T-helper 9 cell (primary cell): ENCODE measurements at places on chromosomes 13 and 19.

GRCh38 chr19:33390101-33390907, 16.8 kb downstream of the CEBPG start:
- DNase-seq: no peak

DNA sequence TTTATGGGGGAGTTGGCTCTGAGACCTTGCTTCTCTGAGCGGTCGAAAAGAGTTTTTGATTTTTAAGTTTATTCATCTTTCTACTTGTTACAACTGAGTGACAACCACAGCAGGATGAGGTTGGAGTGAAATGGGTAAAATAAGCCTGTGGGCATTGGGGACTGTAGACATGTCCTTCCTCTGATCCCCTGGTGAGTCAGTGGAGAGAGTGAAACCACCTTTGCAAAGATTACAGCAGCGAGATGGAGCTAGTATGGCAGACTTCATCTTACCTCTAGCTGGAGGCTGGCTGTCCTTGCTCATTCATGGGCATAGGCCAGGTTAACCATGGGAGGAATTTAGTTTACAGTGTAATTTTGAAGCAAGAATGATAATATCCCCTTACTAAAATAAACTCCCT, 30.9 kb upstream of the PSG9 start:
- no peak for DNase-seq

DNA sequence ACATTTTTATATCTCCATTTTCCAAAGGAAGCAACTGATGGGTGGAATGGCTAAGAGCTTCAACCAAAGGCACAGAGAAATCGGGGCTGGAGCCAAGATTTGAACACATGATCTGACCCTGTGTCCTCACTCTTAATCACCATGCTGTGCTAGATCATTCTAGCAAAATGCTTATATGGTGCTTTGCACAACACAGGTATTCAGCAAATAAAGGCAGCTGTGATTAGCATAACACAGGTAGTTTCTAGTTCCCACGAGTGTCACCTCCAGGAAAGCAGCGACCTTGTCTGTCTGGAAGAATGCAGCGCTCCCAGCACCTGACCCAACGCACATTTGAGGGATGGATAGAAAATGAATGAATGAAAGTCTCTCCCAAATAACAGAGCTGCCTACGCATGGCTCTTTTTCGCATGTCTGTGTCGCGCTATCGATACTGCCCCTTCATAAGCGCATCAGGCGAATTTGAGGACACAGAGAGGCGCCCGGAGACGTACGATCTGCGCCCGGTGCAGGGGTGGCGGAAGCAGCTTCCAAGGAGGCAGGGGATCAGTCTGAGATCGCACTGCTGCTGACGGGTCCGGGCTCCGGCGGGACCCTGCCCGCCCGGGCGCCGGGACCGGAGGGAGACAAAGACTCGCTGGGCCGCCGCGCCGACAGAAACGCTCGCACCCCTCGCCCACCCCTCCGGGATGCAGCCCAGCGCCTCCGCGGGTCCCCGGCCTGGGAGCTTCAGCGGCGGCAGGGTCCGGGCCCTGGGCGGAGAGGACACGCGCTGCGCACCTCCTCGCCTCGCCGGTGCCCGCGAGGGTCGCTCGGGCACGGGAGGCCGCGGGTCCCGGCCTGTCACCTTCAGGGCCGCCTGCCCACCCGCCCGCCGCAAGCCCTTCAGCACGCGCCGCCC, 609 bp downstream of the EPS15L1 start:
- DNase-seq: no peak

DNA sequence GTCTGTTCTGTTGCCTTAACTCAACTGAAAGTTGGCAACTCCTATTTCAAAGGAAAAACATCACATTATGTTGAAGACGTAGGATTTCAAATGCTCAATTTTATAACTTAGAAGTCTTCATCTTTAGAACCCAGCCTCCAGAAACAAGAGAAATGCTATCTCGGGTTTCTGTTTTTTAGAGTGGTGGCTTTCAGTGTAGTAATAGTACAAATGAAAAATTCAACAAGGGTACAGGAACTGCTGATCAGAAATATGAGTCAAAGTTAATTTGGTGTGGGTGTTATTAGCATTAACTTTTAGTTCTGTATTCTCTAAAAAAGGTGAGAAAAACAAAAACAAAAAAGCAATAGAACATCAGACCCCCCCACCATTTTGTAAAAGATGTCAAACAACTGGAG, 56.6 kb upstream of the FLT1 start:
- DNase-seq: no peak

DNA sequence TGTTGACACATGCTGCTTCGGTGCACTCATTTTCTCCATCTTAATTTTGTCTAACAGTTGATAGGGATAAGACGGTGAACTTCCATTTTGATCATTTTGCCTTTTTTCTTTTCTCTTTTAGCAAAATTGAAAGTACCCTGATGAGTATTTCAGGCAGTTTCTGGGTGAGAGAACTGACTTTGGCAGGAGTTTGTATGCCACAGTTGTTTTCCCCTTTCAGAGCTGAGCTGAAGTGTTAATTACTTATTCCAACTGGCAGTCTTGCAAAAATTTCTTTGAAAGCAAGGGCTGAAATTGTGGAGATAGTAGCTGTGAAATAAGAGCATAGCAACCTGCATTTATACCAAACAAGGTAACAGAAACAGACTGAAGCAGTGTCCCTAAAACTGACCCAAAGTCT, 180.2 kb downstream of the SLITRK5 start:
- DNase-seq: no peak
